Left renal cortex interstitium (tissue), 4 donors: ENCODE measurements at places on chromosomes 6 and 20.

DNA sequence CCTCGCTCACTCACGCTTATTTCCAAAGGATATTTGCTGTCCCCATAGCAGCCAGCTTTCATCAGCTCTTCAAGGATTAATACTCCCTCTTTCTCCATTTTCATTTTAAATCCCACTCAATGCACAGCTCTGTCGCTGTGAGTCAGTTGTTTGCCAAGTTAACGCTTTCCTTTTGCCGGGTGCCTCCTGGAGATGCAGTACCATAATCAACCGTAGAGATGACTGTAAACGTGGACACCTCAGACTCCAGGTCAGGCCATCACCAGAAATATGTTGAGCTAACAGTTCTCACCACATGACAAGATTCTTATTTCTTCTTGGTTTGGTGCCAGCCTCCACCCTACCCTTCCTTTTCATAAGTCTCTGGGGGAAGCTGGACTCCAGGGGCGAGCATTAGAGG lies 66.6 kb upstream of the TAB2 start:
- DNase-seq, result no peak

- DNase-seq, result no peak
Observed at GRCh38 chr6:149723771-149724417, 6.0 kb upstream of the LATS1 start.

- no peak for DNase-seq
Observed at GRCh38 chr20:25048519-25048952, 9.4 kb downstream of the ACSS1 start.

DNA sequence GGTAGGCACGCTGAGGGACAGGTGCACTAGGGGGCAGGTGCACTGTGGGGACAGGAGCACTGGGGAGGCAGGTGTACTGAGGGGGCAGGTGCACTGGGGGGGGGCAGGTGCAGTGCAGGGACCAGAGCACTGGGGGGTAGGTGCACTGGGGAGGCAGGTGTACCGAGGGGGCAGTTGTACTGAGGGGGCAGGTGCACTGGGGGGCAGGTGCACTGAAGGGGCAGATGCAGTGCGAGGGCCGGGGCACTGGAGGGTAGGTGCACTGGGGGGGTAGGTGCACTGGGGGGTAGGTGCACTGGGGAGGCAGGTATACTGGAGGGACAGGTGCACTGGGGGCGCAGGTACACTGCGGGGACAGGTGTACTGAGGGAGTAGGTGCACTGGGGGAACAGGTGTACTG lies 39.5 kb downstream of the DAAM2 start:
- no peak for DNase-seq

GRCh38 chr6:127949251-127949650 lies 48.4 kb upstream of the THEMIS start:
- no peak for DNase-seq

GRCh38 chr20:50376888-50377459 lies 133.2 kb upstream of the PTPN1 start:
- DNase-seq, result no peak
